ENCODE measurements at places on chromosomes 12 and 14. TPM values are rescaled to one million over a fixed set of nuclear protein-coding genes. Genes with fewer than 3 reads are reported as not detected.

RNASE3 gene
- not detected for total RNA-seq

SPIC gene
- not detected for total RNA-seq

TSPAN19 gene
- total RNA-seq: 0.35 TPM

RAB3IP gene
- 12.9 TPM for total RNA-seq

GNB3 gene
- 2.3 TPM for total RNA-seq

FOXN4 gene
- not detected for total RNA-seq

TSHR gene
- total RNA-seq: not detected

TC2N gene
- total RNA-seq: 0.29 TPM

ERO1A gene
- total RNA-seq: 83.0 TPM

ACOT6 gene
- not detected for total RNA-seq

MMP14 gene
- total RNA-seq: 804 TPM

CACNA2D4 gene
- total RNA-seq: not detected

TMCC3 gene
- 20.5 TPM for total RNA-seq

DDX54 gene
- 71.2 TPM for total RNA-seq

SERPINA9 gene
- total RNA-seq: not detected

EPYC gene
- total RNA-seq: not detected

COX8C gene
- not detected for total RNA-seq

SLC8A3 gene
- not detected for total RNA-seq

TPH2 gene
- total RNA-seq: not detected

DIO3 gene
- total RNA-seq: not detected

RASAL1 gene
- total RNA-seq: not detected

C14orf132 gene
- 5.9 TPM for total RNA-seq

HRK gene
- not detected for total RNA-seq

SMOC1 gene
- not detected for total RNA-seq

SAMD15 gene
- 3.3 TPM for total RNA-seq

PRKAB1 gene
- total RNA-seq: 25.4 TPM

WNT5B gene
- 9.6 TPM for total RNA-seq

NOXRED1 gene
- total RNA-seq: not detected

HDAC7 gene
- 95.9 TPM for total RNA-seq

TWF1 gene
- total RNA-seq: 90.3 TPM

TMEM229B gene
- total RNA-seq: 2.9 TPM

A2ML1 gene
- total RNA-seq: not detected

CLEC2A gene
- total RNA-seq: not detected

ENDOU gene
- not detected for total RNA-seq

PTPN6 gene
- 0.29 TPM for total RNA-seq

SRRM4 gene
- total RNA-seq: not detected

SELPLG gene
- total RNA-seq: 0.58 TPM

PLEKHD1 gene
- not detected for total RNA-seq

SLC2A13 gene
- total RNA-seq: 5.7 TPM

KLRC3 gene
- not detected for total RNA-seq

BMP4 gene
- total RNA-seq: 50.6 TPM

EGLN3 gene
- total RNA-seq: 2.9 TPM

Data from glomerular endothelial cell (primary cell).